ACHN (cell line): ENCODE measurements at places on chromosomes 4 and X.

GRCh38 chr4:75172551-75172950 lies 239.6 kb downstream of the PARM1 start:
- no peak for DNase-seq

GRCh38 chrX:10221651-10222050 lies 64.9 kb downstream of the CLCN4 start:
- DNase-seq = no peak

DNA sequence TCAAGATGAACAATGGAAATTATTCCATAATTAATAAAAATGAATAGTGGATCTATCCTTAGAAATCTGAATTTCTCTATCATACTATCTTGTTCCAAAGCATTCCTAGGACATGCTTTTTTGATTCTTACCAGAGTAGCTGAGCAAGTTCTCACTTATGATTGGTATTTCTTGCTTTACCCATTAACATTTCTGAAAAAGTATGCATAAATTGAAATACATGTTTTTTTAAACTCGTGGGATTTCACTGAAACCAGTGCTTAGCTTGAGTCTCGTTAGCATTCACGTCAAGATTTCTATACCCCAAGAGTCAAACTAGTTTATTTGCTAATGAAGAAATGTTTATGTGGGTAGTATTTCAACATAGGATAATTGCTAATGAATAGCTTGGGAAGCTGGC lies 89.0 kb downstream of the ELOVL6 start:
- DNase-seq = no peak

GRCh38 chrX:109684136-109684535 lies 48.9 kb downstream of the ACSL4 start:
- peak; percentile 8 for DNase-seq

DNA sequence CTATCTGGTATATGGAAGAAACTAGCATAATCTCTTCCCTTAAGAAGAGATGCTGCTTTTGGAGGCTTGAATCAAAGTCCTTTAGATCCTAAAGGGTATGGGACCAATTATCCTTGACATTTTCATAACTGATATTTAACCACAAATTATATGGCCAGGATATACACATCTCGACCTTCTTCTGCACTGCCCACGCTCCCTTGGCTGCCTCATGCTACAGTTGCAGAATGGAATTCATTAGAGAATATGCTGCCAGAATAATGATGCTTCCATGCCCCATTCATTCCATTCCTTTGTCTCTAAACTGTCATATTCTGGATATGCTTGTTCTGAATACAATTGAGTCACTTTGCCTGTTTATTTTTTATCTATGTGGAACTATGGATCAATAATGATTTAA lies 157.1 kb upstream of the PACRGL start:
- no peak for DNase-seq

DNA sequence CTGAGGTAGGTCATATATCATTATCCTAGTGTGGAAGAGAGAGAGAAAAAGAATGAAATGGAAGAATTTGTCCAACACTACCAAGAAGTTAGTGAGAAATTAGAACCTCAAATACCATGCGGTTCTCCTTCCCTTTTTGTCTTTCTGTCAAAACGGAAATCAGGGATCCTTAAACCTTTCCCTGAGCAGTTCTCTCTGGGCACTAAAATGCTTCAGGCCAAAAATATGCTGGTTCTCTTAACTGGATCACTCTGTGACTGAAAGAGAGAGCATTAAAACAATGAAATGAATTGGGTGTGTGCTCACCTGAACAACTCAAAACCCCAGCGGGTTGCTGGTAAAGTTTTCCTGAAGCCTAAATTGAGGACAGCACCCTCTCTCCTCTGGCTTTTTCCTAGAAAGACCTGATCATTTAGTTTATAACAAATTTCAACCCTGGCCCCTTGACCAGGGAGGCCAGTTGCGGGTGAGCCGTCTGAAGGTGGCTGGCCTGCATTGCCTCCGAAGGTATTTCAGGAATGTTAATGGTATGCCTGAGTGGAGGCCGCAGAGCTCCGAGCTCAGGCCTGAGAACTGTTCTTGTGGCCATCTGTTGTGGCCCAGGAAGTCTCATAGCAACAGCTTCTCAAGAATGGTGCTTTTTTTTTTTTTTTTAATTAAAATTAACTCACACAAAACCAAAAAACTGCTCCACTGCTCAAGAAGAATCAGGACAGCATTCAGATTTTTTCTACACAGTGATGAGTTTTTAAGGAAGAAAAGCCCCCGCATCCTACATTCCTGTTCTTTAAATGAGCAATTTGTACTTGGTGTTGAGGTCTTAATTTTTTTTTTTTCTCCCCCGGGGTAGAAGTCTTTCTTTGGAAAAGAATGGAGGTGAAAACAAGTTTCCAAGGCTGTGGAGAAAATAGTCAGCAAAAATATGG lies 155.1 kb downstream of the SHROOM3 start:
- peak; percentile 94 for DNase-seq

GRCh38 chr4:8695237-8696219 lies 103.0 kb downstream of the CPZ start:
- no peak for DNase-seq

- DNase-seq = no peak
These were observed 37.1 kb downstream of the RGS12 start for GRCh38 chr4:3329887-3330286.

- no peak for DNase-seq
These were observed 99.5 kb upstream of the CTSO start for GRCh38 chr4:156053174-156053573.

- no peak for DNase-seq
These were observed 138.6 kb upstream of the CPEB2 start for GRCh38 chr4:14863418-14864364.

DNA sequence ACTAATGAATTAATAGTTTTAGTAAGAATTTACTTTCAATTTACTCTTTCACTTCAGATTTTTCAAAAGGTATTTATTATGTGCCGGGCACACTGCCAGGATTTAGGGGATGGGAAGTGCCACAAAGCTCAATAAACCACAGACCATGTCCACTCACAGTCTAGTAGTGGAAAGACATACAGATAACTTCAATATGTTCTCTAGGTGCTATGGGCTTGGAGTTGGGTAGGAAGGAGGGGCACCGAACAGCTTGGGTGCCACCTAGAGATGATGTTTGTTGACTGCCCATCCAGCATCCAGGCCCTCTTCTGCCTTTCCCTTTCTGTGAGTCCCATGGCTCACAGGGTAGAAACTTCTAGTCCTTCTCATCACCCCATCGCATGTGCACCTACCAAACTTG lies 17.8 kb downstream of the MFAP3L start:
- no peak for DNase-seq

DNA sequence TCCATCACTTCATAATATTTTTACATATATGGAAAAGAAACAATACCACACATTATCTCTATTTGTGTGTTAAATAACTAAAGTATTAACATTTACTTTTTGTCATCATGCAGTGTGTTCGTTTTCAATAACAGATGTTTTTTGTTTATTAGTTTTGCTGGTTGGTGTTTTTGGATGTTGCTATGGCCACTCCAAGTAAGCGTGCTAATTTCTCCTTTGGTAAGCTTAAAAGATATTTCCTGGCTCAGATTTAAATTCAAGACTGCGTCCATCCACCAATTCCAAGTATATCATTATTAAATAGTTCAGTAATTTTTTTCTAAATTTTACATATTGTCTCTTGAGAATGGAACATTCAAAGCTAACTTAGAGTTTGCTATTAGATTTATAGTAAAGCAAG lies 235.4 kb upstream of the IL1RAPL1 start:
- DNase-seq = no peak

- peak; percentile 8 for DNase-seq
These were observed 62.3 kb downstream of the STAG2 start for GRCh38 chrX:124023838-124024238.

- no peak for DNase-seq
These were observed 2088.7 kb upstream of the AGA start for GRCh38 chr4:179530958-179531357.

GRCh38 chr4:158786955-158787354 lies 18.1 kb downstream of the FNIP2 start:
- no peak for DNase-seq

DNA sequence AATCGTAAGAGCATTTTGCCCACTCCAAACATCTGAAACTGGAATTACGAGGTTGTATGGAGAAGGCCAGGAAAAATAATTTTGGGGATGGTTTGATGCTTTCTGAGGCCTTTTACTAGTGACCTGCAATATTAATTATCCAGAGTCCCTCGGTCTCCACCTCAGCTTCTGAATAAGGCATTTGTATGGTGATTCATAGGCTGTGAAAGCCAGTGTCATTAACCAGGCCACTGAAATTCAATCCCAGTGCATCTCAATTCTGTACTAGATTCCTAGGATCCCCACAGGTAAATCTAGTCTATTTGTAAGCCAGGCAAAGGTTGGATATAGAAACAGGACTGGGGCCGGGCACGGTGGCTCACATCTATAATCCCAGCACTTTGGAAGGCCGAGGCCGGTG lies 135.4 kb upstream of the RBPJ start:
- DNase-seq = no peak

DNA sequence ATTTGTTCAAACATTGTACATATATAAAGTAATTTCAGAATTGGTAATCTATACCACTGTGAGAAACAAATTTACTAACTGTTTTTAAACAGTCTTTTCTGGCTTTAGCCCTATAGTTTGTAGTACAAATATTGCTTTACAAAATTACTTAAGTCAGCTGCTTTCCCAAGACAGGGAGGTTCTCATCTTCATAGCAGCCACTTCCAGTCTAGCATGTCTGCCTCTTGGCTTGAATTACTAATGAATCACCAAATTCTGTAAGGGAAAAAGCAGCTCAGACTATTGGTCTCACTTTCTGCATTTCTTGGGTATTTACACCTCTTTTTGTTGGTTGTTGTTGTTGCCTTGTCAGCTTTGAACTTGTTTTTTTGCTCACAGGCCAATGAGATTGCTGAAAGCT lies 187.2 kb downstream of the NPFFR2 start:
- no peak for DNase-seq

GRCh38 chr4:26466578-26467270 lies 23.6 kb downstream of the CCKAR start:
- DNase-seq = no peak

GRCh38 chrX:121921258-121921657 lies 873.8 kb downstream of the GLUD2 start:
- no peak for DNase-seq

GRCh38 chrX:34654696-34655490 lies 2.2 kb downstream of the TMEM47 start:
- peak; percentile 2 for DNase-seq

- no peak for DNase-seq
These were observed 455.4 kb upstream of the ADGRL3 start for GRCh38 chr4:60744767-60745166.

DNA sequence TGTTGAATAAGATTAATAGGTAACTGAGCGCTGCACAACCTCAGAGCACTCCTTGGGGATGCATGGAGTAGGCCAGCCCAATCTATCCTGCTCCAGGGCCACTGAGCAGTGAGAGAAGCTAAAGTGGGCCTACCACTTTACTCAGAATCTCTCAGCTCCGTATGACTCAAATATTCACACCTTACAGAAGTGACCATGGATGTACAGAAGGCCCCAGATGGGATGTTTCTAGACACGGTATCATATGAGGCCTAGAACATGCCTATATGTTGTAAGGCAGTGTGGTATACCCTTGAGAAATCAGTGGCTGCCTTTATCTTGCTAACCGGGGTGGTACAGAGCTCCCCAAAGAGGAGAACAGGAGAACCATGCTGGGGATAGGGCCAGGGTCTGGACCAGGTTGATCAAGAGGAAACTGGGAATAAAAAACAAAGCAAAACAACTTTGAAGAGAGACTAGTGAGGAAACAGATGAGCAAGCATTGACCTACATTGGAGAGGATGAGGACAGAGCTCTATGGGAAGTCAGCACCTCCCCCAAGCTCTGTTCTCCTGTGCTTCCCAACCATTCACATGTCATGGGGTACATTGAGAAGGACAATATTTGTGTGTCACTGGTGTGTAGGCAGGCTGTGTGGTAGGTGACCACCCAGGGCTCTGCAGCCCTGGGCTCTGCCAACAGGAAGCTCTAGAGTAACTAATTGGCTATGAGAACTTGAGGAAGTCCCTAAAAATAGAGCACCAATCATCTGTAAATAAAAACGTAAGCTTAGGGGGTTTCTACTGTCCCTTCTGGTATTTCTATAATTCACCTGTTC lies 31.4 kb downstream of the HOPX start:
- no peak for DNase-seq

GRCh38 chrX:45233531-45233930 lies 32.9 kb upstream of the DIPK2B start:
- DNase-seq = no peak

GRCh38 chrX:150663073-150663472 lies 30.1 kb upstream of the MTMR1 start:
- no peak for DNase-seq

GRCh38 chr4:125677665-125678307 lies 363.0 kb downstream of the FAT4 start:
- DNase-seq = no peak

GRCh38 chr4:133856731-133857355 lies 344.7 kb downstream of the PABPC4L start:
- no peak for DNase-seq

GRCh38 chr4:141896687-141897086 lies 260.3 kb downstream of the IL15 start:
- no peak for DNase-seq

DNA sequence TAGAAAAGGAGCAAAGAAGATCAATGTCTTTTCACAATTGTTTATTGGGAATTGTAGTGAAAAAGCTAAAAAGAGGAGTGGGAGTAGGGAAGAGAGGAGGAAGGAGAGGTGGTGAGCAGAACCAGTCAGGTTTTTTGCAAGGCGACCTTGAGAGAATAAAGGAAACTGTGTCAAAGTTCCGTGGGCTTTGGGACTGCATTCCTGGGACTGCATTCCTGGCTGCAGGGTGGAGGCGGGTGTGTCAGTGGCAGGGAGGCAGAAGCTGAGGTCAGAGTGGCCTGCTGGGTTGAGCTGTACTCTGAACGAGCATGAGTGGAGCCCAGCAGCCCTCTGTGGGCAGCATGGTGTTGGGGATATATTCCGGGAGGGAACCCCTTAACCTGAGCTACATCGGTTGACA lies 66.8 kb upstream of the UCP1 start:
- DNase-seq = peak; percentile 28

DNA sequence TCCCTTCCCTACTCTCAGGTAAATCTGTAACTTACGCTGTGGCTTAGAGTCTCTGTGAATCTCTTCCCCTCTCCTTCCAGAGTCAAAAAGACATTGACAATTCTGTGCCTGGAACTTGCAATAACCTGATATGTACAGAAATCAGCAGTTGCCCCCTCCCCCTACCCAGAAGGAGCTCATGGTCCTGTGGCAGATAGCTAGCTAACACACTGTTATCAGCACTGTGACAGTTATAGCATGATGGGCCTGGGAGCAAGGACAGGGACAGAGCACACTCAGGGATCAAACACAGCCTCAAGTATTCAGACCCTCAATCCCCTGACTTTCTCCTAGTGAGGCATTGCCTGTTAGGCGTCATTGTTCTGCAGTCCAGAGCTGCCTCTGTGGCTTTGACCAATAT lies 18.7 kb upstream of the MAGEA10 start:
- no peak for DNase-seq

GRCh38 chrX:20522420-20522819 lies 255.7 kb upstream of the RPS6KA3 start:
- no peak for DNase-seq

DNA sequence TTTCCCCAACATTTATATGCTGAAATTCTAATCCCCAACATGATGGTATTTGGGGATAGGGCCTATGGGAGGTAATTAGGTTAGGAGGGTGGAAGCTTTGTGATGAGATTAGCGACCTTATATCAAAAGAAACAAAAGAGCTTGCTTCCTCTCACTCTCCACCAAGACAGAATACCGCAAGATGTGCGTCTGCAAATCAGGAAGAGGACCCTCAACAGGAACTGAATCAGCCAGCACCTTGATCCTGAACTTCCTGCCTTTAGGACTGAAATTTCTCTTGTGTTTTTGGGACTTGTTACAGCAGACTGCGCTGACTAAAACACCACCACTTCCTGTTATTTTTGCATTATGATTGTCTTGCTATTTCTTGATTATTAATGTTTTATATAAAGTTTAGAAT lies 1889.4 kb downstream of the C4orf33 start:
- DNase-seq = no peak
